HS-27A (cell line): ENCODE measurements at places on chromosomes 1 and 21.
A peak's percentile ranks its signal among the peaks of the same experiment; 100 is the strongest.

GRCh38 chr1:168134132-168134531 is 2.6 kb downstream of the GPR161 start:
- DNase-seq: no peak

DNA sequence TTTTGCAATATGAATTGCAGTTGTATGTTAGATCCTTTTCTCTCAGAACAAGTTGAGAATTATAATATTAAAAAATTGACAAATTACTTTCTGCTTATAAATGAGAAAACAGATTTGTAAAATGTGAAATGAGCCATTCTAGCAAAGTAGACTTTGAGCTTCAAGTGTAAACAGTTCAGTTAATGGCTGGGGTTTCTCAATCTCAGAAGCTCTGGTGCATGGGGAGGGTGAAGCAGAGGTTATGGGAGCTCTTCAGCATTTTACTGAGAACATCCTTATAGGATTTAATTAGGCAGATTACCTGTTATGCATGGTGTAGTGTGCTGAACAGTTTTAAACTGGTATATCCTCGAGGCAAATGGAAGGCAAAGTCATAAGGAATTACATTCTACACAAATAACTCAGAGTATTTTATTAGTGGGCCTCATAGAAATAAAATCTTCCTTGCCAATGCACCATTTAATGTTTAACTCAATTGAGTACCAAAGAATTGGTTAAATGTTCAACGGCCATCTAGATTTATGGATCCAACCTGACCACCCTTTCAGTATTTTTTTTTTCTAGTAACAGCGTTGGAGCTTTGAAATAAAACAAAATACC is 1143.6 kb upstream of the ADGRL2 start:
- DNase-seq: no peak

GRCh38 chr1:205715628-205716027 is 34.4 kb downstream of the NUCKS1 start:
- no peak for DNase-seq

- no peak for DNase-seq
Measured at GRCh38 chr1:34320053-34320669, 143.5 kb downstream of the C1orf94 start.

DNA sequence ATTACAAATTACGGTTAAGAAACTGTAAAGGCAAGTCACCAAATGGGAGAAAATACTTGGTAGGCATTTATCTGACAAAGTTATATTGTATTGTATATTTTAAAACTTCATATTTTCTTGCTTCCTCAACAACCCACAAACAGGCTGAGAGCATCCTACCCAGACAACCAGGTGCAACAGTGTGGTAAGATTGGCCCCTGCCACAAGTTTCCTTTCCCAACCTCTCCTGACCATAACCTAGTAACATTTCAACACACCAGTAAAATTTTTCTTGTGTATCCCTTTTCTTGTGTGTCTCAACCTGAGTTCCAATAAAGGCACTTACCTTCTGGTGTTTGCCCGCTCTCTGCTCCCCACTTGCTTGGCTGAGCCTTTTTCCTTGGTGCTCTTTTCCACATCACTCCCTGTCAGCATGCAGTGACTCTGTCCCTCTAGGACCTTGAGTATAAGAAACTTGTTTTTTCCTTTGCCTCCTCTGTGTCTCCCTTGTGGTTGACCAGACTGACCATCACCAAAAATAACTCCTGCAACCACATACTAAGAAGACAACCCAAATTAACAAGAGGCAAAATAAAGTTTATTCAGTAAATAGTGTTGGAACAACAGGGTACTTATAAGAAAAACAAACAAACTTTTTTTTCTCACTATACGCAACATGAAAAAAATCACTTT is 40.9 kb downstream of the FCRL3 start:
- no peak for DNase-seq

- no peak for DNase-seq
Measured at GRCh38 chr1:49166031-49166430, 389.3 kb upstream of the BEND5 start.

DNA sequence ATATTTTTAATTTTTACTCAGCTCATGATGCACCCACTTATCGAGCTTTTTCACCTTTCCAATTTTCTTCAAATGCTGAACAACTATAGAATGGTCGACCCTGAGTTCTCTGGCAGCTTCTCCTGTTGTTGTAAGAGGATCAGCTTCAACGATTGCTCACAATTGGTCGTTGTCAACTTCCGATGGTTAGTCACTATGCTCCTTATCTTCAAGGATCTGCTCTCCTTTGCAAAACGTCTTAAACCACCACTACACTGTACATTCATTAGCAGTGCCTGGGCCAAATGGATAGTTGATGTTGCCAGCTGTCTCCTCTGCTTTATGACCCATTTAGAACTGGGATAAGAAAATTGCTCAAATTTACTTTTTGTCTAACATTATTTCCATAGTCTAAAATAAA is 385.9 kb upstream of the LYPLAL1 start:
- no peak for DNase-seq

- no peak for DNase-seq
Measured at GRCh38 chr21:37032293-37032692, 25.8 kb downstream of the RIPPLY3 start.

DNA sequence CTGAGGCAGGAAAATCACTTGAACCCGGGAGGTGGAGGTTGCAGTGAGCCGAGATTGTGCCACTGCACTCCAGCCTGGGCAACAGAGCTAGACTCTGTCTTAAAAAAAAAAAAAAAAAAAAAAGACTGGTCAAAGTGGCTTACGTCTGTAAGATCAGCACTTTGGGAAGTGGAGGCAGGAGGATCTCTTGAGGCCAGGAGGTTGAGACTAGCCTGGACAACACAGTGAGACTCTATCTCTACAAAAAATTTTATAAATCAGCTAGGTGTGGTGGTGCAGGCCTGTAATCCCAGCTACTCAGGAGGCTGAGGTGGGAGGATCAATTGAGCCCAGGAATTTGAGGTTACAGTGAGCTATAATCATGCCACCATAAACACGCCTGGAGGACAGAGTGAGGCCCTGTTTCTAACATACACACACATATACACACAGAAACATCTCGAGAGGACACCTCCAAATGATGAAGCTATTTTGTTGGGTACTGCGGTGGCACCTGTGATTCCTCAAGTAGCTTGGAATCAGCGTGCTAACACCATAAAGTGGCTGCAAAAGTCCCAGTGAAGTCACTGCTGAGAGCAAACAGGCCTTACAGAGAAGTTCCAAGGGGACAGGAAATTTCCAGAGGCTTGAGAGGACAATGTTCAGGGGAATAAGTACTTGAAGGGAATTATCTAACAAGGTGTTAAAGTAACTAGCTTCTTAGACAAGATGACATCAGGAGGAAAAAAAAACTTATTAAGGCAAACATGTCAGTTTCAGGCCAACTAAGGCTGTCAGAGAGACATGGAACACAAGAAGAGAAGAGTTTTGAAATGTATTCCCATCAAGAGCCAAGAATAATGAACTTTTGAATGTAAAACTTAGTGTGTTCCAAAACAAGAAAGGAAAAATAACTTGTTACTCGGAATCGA is 1.3 kb downstream of the NADK start:
- no peak for DNase-seq

GRCh38 chr1:24108334-24109165 is 3.4 kb downstream of the MYOM3 start:
- peak; percentile 27 for DNase-seq

GRCh38 chr1:85445906-85446305 is 19.1 kb downstream of the DDAH1 start:
- no peak for DNase-seq

GRCh38 chr1:74908797-74909196 is 175.8 kb downstream of the TYW3 start:
- DNase-seq: no peak

- no peak for DNase-seq
Measured at GRCh38 chr1:228472655-228473054, 14.5 kb upstream of the RNF187 start.

DNA sequence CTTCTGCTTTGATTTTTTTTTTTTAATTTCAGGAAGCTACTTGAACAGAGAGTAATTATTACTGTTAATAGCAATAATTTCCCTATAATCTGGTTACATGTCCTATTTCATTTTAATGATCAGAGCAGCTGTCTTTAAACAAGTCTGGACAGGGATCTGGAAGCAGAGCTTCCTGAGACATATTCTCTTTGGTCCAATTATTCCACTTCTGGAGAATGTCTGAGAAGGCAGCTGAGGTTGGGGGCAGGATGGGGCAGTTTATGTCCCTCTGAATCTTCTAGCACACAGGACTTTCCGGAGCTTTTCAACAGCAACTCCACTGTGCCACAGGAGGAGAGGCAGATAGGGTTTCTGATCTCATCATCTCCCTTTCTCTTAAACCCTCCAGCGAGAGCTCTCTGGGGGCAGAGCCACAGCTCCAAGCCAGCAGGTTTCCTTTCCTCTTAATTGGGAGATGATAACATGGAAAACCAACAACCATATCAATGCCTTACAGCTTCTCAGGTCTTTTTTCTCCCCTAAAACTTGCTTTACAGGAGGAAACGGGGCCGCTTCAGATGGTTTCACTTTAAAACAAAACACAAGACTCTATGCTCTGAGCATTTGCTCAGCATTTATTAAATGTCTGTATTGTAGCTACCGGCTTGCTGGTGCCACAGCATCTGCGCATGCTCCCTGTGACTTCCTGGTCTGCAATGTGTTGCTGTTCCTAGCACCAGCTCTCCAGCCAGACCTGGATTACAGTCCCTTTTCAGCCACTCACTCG is 425.7 kb upstream of the USP24 start:
- DNase-seq: no peak

GRCh38 chr1:74586253-74586897 is 74.0 kb upstream of the LRRC53 start:
- no peak for DNase-seq

DNA sequence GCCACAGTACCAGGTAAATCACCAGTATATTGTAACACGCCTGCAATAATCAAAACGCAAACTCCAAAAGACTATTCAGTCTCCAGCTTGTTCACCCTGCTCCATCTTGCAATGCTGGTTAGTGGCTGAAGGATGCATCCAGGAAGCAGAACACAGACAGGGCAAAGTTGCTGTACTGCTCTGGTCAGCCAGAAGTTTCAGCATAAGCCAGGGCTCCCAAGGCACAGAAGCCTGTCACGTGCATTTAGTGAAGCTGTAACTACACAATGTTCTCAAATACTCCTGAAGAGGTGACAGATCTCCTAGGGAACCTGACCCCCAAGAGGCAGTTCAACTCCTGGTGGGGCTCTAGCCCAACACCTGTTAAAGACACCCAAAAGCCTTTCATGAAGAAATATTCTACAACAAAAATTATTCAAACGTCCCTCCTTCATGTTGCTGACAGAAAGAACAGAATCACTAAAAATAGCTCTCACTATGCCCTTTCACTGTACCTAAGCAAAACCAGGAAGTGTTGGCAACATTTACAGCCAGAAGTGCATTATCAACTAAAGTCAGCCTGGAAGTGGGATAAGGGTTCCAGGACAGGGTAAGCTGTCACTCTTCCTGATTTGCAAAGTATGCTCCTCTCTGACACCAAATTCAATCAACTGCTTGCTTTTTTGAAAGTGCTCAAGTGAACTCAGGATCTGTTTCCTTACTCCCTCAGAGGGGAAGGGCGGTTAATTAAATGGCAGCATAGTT is 52.1 kb downstream of the SLC35D1 start:
- no peak for DNase-seq

GRCh38 chr1:229913489-229913888 is 153.5 kb upstream of the GALNT2 start:
- no peak for DNase-seq

- DNase-seq: peak; percentile 68
Measured at GRCh38 chr21:29382030-29382654, 83.4 kb downstream of the BACH1 start.

GRCh38 chr21:25330266-25330665 is 277.0 kb downstream of the MRPL39 start:
- DNase-seq: peak; percentile 66

- peak; percentile 95 for DNase-seq
Measured at GRCh38 chr1:58592522-58593134, 15.6 kb upstream of the TACSTD2 start.

DNA sequence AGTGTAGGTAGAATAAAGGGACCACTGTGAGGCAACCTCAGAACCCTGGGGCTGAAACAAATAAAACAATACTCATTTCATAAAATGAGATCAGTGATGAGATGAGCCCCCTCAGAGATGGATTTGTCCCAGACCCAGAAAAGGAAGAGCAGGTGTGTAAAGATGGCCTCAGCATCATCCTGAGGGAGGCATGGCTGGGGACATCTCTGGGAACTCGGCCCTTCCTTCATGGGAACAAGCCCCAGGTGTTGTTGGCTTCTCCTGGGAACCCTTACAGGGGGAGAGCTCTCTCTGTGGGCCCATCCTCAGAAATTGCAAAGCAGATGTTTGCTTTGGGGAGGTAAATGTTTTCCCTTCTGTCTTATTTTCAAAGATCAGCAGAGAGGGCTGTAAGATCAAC is 133.2 kb upstream of the USP24 start:
- DNase-seq: no peak

DNA sequence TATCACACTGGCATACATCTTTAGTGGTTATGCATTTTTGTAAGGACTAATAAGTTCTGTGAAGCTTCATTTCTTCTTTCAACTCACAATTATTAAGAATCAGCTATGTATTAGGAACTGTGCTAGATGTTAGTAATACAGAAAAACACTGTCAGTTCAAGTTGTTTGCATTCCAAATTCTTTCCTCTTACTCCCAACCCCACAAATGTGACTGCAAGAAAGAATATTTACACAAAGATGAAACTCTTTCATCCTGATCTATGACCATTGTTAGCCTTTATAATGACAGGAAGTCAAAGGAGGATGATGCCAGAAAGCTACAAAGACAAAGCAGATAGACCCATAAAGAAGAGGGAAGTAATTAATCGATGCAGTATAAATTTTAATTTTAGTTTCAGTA is 21.0 kb upstream of the GADD45A start:
- DNase-seq: no peak

DNA sequence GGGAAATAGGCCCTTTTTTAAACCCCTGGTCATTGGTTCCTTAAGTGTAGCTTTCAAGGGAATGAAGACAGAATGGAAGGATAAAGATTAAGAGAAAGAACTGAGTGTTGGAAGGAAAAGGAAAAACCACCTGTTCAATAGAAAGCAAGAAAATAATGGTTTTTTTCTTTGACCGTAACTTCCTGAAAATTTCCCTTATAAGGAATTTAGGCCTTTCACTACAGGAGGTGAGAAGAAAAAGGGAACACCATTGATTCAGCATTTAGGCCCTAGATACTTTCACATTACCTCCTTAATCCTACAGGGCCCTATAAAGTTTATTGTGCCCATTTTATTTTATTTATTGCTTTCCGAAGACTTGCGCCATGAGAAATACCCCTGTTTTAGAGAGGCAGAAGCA is 18.9 kb downstream of the KPNA6 start:
- no peak for DNase-seq
